ENCODE measurements at places on chromosomes 7 and 10. TPM values are rescaled to one million over a fixed set of nuclear protein-coding genes. Genes with fewer than 3 reads are reported as not detected.

Gene FAM237B
- not detected for total RNA-seq

Gene CDHR1
- total RNA-seq = 0.25 TPM

Gene CXCL12
- total RNA-seq = not detected

Gene CYP2E1
- total RNA-seq = 0.37 TPM

Gene MLXIPL
- not detected for total RNA-seq

Gene HOXA1
- total RNA-seq = 1.4 TPM

Gene PTPN20
- not detected for total RNA-seq

Gene SLC18A3
- not detected for total RNA-seq

Gene SLC26A3
- total RNA-seq = not detected

Gene GIMAP4
- total RNA-seq = 90.1 TPM

Gene GHRHR
- not detected for total RNA-seq

Gene GPER1
- not detected for total RNA-seq

Gene JCAD
- total RNA-seq = 0.05 TPM

Gene MMP21
- 0.59 TPM for total RNA-seq

Gene ZNF736
- total RNA-seq = 20.9 TPM

Gene SYNPO2L
- total RNA-seq = not detected

Gene RAB19
- 6.7 TPM for total RNA-seq

Gene PIK3CG
- total RNA-seq = 35.4 TPM

Gene LAMB1
- 0.52 TPM for total RNA-seq

Gene MEOX2
- total RNA-seq = not detected

Gene OR2A7
- 6.0 TPM for total RNA-seq

Gene CTAGE8
- not detected for total RNA-seq

Gene MYO1G
- total RNA-seq = 427 TPM

Gene DPYSL4
- 1.2 TPM for total RNA-seq

Gene ATG9B
- total RNA-seq = 21.2 TPM

Gene IPMK
- total RNA-seq = 4.2 TPM

Gene MIOS
- total RNA-seq = 40.0 TPM

Gene COL17A1
- not detected for total RNA-seq

Gene SLC26A4
- total RNA-seq = 0.10 TPM

Gene GRID1
- total RNA-seq = not detected

Gene OR9A2
- total RNA-seq = not detected

Gene LRRTM3
- not detected for total RNA-seq

Gene ANAPC16
- total RNA-seq = 86.6 TPM

Gene AGBL3
- total RNA-seq = 1.0 TPM

Gene ADCYAP1R1
- not detected for total RNA-seq

Gene SLC13A1
- total RNA-seq = not detected

Gene GRK5
- 46.4 TPM for total RNA-seq

Gene ZCWPW1
- total RNA-seq = 4.0 TPM

Gene GCK
- total RNA-seq = not detected

Gene CC2D2B
- total RNA-seq = 3.1 TPM

Gene IGF2BP3
- 1.7 TPM for total RNA-seq

Gene PFKFB3
- total RNA-seq = 96.3 TPM

Gene MMD2
- total RNA-seq = not detected

Gene NPFFR1
- not detected for total RNA-seq

Gene CDH23
- total RNA-seq = 5.6 TPM

Gene NME8
- total RNA-seq = not detected

Gene OR2A5
- total RNA-seq = not detected

Gene FFAR4
- not detected for total RNA-seq

Gene DDX21
- total RNA-seq = 117 TPM

Gene POU6F2
- not detected for total RNA-seq

Gene RTKN2
- total RNA-seq = 99.5 TPM

Gene CACNB2
- 0.39 TPM for total RNA-seq

Gene PTN
- total RNA-seq = not detected

Gene JAKMIP3
- 0.42 TPM for total RNA-seq

Gene NHLRC2
- total RNA-seq = 13.0 TPM

Gene GBF1
- 45.6 TPM for total RNA-seq

Gene CDC14C
- total RNA-seq = not detected

Gene ZNF32
- 18.6 TPM for total RNA-seq

Gene HOXA10
- total RNA-seq = 0.35 TPM

Measured in CD4-positive, CD25-positive, alpha-beta regulatory T cell (primary cell).